ENCODE measurements at places on chromosomes 6 and 20.
A peak's percentile ranks its signal among the peaks of the same experiment; 100 is the strongest.

- no peak for DNase-seq
Observed at GRCh38 chr6:8513174-8513573, 77.8 kb upstream of the SLC35B3 start.

DNA sequence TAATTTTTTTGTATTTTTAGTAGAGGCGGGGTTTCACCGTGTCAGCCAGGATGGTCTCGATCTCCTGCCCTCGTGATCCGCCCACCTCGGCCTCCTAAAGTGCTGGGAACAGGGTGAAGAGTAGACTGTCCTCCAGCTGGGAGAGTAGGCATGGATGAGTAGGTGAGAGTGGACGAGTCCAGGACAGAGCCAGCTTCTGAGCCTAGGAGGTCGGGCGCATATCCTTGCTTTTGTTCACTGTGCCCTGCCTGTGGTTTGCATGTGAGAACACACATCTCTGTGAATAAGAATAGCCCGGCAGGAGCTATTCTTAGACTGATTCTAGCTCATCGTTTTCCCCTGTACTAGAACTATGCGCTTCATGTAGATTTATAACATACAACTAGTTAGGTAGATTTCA is 78.3 kb downstream of the RPP40 start:
- no peak for DNase-seq

DNA sequence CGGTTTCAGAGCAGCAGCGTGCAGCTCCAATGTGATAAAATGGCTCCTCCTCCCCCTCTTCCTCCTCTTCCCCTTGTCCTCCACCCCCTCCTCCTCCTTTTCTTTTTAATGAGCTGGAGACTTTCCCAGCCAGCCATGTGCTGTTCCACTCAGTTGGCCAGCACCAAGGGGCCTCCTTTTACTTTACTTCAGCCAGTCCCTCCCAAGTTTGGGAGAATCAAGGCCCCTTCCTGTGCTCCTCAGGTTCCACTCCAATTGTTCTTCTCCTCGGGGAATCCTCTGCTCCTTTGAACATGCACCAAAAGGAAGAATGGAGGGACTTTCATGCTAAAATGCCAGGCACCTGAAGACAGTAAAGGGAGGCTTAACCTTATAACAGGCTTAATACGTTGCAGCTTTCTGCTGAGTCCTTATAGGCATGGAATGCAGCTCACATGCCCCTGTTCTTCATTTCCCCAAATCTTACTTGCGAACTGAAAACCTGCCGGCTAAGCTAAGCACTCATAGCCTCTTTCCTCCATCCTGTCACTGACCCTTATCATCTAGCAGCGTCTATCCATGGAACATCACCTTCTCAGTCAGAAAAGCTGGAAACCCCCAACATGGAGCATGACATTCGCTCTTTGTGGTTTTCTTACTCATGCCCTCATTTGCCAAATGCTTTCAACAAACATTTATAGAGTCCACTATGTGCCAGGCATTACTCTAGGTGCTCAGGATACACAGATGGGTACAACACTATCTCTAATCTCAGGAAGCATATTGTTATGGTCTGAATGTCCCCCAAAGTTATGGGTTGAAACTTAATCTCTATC is 170.6 kb downstream of the PHACTR1 start:
- DNase-seq, result peak; percentile 23

DNA sequence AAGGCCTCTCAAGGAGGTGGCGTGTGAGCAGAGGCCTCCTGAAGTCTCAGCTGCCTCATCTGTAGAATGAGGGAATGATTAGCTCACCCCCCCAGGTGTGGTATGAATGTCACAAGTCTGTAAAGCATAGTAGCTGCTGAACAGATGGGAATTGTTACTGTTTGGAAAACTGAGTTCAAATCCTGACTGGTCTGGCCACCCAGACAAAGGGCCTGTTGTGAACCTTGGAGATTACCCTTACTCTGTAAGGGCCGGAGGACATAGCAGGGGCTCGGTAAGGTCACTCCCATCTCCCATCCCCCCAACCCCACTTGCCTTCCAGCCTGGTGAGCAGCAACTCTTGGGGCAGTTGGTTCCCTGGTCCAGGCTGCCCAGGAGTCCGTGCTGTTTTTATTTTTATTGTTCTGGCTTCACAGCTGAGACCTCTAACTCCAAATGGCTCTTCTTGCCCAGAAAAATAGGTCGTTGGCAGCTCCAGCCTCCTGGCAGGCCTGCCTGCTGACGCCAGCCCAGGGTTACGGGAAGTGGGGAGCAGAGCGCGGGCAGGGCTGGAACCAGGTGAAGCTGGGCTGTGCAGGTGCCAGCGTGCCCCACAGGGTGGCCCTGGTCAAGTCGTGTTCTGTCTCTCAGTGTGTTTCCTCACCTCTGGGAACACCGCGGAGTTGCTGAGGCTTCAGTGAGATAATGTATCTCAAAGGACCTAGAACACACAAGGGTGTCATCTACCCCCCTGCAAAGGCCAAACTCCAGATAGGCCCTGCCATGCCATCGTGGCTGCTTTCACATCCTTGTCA is 4.5 kb upstream of the SIRPA start:
- DNase-seq, result no peak

DNA sequence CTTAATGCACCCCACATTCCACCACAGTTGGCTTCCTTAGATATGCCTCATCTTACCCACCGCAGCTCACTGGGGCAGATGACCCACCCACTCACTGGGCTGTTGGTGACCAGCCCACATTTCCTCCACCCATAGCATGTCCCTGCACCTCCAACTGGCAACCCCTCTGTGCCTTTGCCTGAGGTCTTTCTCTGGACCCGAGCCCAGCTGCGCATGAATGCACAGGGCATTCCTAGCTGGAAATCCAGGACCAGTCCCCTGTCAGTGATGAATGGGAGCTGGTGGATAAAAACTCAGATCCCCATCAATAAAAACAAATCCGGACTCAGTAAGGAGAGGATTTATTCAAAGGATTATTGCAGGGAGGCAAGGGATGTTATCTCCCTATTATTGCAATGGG is 75.0 kb downstream of the ISM1 start:
- DNase-seq, result no peak
